Left renal pelvis (tissue), 4 donors: ENCODE measurements at places on chromosomes 12 and 14. TPM values are rescaled to one million over a fixed set of nuclear protein-coding genes. Genes with fewer than 3 reads are reported as not detected.

Gene KRT71
- polyA plus RNA-seq, result 0.30 TPM

Gene MIPOL1
- polyA plus RNA-seq, result 6.3 TPM

Gene SLC24A4
- 0.81 TPM for polyA plus RNA-seq

Gene NPFF
- not detected for polyA plus RNA-seq

Gene ADAM20
- 0.14 TPM for polyA plus RNA-seq

Gene PROX2
- polyA plus RNA-seq, result 0.37 TPM

Gene LRRC43
- polyA plus RNA-seq, result 3.4 TPM

Gene TCL1B
- 1.0 TPM for polyA plus RNA-seq

Gene ULK1
- polyA plus RNA-seq, result 28.2 TPM

Gene NDRG2
- 160 TPM for polyA plus RNA-seq

Gene VWF
- polyA plus RNA-seq, result 7.9 TPM

DNA sequence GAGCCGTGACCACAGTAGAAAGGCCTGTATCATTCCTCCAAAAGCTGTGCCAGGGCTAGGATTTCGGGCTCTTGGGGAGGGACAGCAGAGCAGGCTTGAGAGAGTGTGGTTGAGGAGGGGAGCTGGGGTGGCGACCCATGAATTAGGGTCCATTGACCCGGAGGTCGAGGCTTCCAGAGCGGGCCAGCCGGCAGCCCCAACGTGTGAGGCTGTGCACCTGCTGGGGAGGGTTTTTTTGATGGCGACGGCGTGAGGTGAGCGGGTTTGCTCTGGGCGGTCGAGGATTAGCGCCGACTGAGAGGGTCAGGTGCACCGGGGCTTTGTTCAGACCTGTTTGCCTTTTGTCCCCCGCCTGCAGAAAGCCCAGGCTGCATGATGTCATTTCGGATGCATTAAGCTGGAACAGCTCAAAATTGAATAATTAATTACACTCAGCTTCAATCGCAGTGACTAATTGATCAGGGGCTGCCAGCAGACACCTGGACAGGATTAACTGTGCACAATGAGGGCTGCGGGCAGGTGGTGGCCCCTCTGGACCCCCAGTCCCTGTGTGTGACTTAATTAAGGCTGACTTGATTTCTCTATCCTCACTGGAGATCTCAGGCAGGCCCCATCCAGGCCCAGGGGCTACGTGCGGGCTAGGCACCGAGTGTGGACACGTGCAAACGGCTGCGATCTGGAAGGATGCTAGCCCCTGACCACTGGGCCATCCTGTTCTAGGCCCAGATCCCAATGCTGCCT is 42.1 kb upstream of the MEG3 start:
- no peak for DNase-seq

GRCh38 chr14:73613046-73613383 is 698 bp downstream of the ACOT6 start:
- DNase-seq, result no peak

DNA sequence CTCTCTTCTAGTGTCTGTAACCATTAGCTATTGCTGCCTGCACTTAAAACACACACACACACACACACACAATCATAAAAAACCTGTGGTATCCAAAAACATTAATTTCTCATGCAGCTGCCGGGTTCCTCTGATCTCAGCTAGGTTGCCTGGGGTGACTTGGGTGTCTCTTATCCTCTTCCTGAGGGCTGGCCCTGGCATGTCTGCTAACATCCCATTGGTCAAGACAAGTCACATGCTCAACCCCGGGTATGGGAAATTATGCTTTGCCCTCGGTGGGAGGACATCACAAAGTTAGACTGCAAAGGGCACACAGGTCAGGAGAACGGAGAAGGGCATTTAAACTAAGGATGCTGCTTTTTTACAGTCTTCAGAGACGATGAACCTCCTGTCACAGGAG is 55.7 kb downstream of the TRPV4 start:
- no peak for DNase-seq

GRCh38 chr14:54566410-54567223 is at the start of gene SAMD4A:
SAMD4A (plus strand) TSS chr14:54567128; CDS start chr14:54567917, 789 bp downstream.
- DNase-seq, result peak; percentile 59

GRCh38 chr12:84508851-84509260 is 403.7 kb downstream of the SLC6A15 start:
- no peak for DNase-seq

DNA sequence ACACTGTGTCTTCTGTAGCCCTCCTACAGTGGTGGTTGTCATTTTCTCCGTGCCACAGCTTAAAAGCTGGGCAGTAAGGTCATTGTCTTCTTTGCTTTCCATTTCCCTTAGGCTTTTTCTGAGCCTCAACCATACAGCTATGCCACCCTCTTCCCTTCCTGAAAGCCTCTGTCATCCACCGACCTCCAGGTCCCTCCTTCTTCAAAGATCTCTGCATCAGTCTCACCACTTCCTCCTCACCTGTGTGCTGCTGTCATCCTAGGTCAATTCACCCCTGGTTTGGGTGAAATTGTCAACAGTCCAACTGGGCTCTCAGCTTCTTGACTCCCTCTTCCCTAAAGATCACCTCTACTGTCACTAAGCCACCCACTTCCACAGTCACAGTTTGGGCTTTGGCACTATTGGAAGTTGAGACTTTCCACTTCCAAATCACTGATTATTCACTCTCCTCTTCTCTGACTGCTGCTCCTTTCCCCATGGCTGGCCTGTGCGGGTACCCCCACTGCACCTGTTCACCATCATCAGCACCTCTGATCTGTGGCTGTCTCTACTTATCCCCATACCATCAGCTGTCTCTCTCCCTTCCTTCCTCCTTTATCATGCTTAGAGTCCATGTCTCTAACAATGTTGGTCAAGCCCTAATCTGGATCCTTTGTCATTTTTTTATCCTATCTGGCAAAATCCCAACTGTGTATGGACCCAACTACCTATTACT is 15.5 kb upstream of the TSPAN9 start:
- no peak for DNase-seq

GRCh38 chr12:91273560-91273959 is 90.9 kb upstream of the DCN start:
- DNase-seq, result no peak

GRCh38 chr14:76929927-76930326 is 98.6 kb downstream of the IRF2BPL start:
- DNase-seq, result no peak

DNA sequence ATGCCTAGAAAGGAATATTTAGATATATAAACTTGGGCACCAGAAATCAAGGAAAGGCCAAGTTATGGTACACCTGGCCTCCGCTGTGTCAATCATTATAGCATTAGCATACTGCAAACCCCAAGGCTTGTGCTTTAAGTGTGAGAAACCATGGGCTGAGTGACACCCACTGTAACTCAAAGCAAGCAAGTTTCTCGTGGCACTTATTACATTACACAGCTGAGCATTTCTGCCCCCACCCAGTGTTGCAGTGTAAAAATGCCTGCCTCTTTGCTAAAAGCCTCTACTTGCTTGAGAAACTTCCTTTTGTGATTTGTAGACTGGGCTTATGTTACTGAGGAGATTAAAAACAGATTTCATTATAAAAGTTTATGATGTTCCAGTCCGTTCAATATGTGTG is 122.0 kb downstream of the TGFB3 start:
- no peak for DNase-seq

GRCh38 chr14:67513631-67514108 is 19.4 kb upstream of the PLEKHH1 start:
- no peak for DNase-seq

DNA sequence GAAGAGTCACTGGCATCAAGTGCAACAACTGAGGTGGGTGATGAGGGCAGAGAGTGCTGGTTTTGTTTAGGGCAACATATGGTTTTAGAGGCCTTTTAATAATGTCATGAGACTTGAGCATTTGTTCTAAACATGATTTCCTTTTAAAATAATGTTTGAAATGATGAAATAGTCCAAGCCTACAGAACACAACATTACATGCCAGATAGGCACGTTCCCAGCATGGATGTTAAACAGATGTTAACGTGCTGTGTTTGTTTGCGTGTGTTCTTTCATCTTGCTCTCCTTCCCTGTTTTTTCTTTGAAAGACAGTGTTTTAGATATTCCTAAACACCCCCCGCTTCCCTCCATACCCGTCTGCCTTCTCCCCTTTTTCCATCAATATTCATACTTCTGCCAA is 82.3 kb downstream of the RGS6 start:
- no peak for DNase-seq

DNA sequence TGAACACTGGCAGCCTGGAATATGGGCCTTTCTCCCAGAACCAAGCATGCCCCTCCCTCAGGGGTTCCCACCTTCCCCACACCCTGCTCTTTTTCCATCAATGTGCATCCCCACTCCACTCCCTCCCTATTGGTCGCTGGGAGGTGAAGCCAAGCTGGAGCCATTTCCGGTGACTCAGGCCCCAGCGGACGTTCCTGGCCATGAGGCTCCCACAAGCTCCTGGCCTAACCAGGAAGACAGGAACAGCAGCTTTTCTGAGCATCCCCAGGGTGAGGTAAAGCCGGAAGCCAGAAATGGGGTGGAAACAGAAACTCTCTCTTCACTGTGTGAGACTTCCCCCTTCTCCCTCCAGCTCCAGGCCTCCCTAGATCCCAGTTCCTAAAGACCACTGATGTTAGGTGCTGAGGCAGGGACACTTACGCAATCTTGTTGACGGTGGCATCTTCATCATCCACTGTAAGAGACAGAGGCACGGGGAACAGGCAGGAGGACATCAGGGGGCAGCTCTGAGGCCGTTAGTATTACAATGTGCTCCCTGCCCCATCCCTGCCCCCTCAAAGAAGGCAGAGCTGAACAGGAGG is 5.1 kb downstream of the LMBR1L start:
- DNase-seq, result no peak

- DNase-seq, result no peak
These were observed 10.7 kb downstream of the TRMT5 start for GRCh38 chr14:60970146-60970545.

- DNase-seq, result no peak
These were observed 297.2 kb downstream of the ITPR2 start for GRCh38 chr12:26535826-26536225.

DNA sequence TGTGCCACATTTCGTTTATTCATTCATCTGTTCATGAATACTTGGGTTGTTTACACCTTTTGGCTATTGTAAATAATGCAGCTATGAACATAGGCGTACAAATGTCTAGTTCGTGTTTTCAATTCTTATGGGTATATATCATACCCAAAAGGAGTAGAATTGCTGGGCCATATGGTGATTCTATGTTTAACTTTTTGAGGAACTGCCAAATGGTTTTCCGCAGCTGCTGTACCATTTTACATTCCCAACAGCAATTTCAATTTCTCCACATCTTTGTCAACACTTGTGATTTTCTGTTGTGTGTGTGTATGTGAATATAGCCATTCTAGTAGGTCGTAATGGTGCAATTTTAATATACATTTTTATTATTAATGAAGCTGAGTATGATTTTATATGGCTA is 326.2 kb downstream of the ETNK1 start:
- no peak for DNase-seq

DNA sequence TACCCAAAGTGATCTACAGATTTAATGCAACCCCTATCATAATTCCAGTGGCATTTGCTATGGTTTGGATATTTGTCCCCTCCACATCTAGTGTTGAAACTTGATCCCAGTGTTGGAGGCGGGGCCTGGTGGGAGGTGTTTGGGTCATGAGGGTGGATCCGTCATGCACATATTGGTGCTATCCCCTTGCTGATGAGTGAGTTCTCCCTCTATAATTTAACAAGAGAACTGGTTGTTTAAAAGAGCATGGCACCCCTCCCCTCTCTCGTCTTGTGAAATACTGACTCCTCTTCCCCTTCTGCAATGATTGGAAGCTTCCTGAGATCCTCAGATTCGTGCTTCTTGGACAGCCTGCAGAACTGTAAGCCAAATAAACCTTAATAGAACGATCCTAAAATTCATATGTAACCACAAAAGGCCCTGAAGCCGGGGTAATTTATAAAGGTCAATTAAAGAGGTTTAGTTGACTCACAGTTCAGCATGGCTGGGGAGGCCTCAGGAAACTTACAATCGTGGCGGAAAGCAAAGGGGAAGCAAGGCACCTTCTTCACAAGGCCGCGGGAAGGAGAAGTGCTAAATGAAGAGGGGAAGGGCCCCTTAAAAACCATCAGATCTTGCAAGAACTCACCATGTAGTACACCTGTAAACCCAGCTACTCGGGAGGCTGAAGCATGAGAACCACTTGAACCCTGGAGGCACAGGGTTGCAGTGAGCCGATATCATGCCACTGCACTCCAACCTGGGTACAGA is 41.2 kb downstream of the SLC39A9 start:
- no peak for DNase-seq

DNA sequence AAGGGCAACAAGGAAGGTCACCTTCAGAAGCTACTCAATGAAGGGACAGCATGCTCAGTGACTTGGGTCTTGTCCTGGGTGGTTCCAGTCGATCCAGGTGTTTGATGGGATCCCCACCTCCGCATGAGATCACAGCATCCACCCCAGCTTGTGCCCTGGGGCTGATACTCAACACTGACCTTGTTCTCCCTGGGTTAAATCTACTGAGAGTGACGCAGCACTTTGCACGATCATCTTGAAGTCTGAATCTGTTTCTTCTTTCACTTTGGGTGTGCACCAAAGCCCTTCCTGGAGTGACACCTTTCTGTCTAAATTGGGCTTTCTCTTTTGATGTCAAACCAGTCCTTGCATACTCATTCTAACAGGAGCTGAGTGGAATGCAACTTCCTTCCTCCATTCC is 13.8 kb downstream of the NOS1 start:
- no peak for DNase-seq

- DNase-seq, result no peak
These were observed 32.4 kb upstream of the TMX1 start for GRCh38 chr14:51207621-51208020.

DNA sequence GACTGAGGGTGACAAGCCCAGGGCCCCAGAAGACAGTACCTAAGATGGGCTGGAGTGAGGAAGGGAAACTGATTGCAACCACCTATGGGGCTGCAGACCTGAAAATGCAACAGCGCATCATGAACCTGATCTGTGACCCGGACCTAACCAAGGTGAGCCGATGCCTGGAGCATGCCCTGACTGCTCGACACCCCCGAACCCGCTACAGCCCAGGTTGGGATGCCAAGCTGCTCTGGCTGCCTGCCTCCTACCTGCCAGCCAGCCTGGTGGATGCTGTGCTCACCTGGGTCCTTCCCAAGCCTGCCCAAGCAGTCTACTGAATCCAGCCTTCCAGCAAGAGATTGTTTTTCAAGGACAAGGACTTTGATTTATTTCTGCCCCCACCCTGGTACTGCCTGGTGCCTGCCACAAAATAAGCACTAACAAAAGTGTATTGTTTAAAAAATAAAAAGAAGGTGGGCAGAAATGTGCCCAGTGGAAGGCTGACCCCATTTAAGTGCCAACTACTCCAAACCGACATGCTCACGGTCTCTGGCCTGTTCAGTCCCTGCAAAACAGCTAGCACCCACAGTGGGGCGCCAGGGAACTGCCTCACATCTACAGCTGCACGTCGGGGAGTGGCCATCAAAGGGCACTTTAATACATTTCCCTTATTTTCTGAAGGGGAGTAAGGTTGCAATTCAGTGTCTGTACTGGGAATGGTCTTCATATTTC is 4.2 kb downstream of the RDH5 start:
- DNase-seq, result no peak

- no peak for DNase-seq
These were observed 42.7 kb upstream of the NEDD1 start for GRCh38 chr12:96864335-96864734.

GRCh38 chr12:56282579-56282978 is 15.8 kb downstream of the COQ10A start:
- DNase-seq, result no peak
